CD4-positive, alpha-beta T cell treated with Interleukin-10 for 1 hour (primary cell): ENCODE measurements at places on chromosomes 5 and 9.

GRCh38 chr9:71223953-71224538 lies 102.6 kb upstream of the TRPM3 start:
- no peak for DNase-seq

GRCh38 chr9:106947106-106947900 lies 84.3 kb downstream of the ZNF462 start:
- DNase-seq: no peak

DNA sequence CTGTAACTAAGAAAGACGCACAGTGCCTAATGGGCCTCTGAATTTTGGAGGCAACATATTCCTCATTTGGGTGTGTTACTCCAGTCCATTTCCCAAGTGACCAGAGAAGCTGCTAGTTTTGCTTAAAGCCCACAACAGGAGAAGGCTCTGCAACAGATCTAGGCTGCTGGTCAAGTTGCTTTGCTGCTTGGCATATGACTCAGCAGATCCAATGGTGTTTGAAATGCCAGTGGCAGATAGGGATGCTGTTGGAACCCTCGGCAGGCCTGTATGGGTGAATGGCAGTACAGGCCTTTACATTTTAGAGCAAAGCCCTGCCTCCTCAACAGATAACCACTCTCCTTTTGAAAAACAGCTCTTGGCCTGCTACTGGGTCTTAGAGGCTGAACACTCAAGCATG lies 36.2 kb upstream of the ROR2 start:
- DNase-seq: no peak

GRCh38 chr5:87418506-87418905 lies 5.8 kb upstream of the CCNH start:
- no peak for DNase-seq

GRCh38 chr9:113969343-113969742 lies 93.2 kb downstream of the ZNF618 start:
- no peak for DNase-seq

DNA sequence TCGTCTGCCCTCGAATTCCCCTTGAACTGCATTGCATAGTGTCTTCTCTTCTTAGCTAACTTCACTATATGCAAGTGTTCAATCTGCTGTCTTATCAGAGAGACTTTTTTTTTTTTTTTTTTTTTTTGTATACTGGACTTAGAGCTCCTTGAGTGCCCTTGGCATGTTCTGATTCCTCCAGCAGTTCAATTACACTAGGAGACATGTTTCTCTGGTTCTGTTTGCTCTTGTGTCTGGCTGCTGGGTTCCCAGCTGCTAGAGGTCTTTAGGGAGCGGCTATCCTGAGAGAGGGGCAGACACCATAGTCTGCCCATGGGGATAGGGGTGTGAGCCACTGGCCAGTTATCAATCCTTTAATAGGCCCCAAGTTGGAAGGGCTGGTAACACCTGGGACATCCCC lies 13.1 kb downstream of the OR2S2 start:
- no peak for DNase-seq

GRCh38 chr9:33109097-33109496 lies 32.6 kb upstream of the SMU1 start:
- DNase-seq: no peak

- DNase-seq: no peak
Measured at GRCh38 chr9:123742009-123742767, 187.7 kb downstream of the DENND1A start.

GRCh38 chr5:146188358-146188757 lies 5.9 kb upstream of the LARS1 start:
- DNase-seq: no peak

DNA sequence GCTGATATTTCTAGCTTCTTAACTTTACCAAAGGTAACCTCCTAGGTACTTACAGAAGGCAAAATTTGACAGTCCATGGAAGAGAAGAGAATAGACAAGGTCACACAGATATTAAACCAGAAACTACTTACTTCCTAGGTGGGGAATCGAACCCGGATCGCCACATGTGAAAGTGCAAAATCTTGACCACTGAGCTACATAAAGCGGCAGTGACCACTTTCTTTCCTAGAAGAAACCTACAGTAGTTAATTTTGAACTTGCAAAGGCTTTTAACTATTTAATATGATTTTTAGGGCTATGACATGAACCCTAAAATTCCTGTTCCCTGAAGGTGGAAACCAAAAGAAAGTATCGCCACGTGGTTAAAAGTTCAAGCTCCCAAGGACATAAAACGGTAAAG lies 20.3 kb upstream of the ATOSB start:
- DNase-seq: no peak
